MM.1S (cell line): ENCODE measurements at places on chromosomes 13 and 19.
A peak's percentile ranks its signal among the peaks of the same experiment; 100 is the strongest.

DNA sequence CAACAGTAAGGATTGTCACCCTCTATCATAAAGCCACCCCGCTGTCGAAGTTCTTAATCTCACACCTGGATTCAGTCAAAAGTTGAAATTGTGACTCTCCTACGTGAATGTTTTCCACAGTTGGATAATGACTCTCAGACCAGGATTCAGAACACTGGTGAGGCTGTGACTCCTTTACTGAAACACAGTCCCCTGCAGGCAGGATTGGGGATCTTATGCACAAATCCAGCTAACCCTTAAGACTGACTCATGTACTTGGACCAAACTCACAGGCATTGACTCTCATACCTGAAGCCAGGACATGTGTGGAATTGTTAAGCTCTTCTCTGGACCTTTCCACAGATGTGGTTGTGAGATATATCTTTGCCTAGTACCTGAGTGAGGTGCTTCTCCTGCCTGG is 46.8 kb downstream of the ZNF85 start:
- DNase-seq = no peak

GRCh38 chr19:13024951-13025697 is 29.8 kb downstream of the NFIX start:
- DNase-seq = no peak

GRCh38 chr19:10168386-10168948 is 26.3 kb downstream of the DNMT1 start:
- DNase-seq = peak; percentile 83

GRCh38 chr19:6220385-6221191 is 59.2 kb downstream of the MLLT1 start:
- DNase-seq = no peak

- no peak for DNase-seq
Measured at GRCh38 chr13:68232351-68233130, 1002.4 kb upstream of the PCDH9 start.

- peak; percentile 78 for DNase-seq
Measured at GRCh38 chr19:49590971-49591730, at the start of gene PRR12. PRR12 (plus strand) TSS chr19:49591182; CDS start chr19:49591655, 473 bp downstream.

GRCh38 chr19:18167975-18168645 is 5.5 kb upstream of the IFI30 start:
- DNase-seq = peak; percentile 55

DNA sequence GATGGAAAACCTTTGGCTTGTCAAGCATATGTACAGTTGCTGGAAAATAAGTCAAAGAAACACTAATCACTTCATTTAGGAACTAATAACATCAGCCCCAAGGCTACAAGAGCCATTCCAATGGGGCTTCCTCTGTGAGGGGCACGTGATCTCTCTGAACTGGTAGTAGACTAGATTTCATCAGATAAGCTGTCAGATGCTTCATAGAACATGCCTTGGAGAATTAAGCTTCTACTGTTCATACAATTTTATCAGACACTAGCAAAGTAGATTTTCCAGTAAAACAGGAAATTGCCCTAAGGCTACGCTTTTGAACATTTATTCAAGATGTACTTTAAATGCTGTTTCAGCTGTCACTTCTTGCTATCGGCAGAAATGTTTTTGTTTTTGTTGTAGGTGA is 107.8 kb downstream of the EDNRB start:
- DNase-seq = no peak

GRCh38 chr13:73704587-73704986 is 429.6 kb downstream of the KLF12 start:
- peak; percentile 75 for DNase-seq

- peak; percentile 43 for DNase-seq
Measured at GRCh38 chr19:17333611-17334413, 843 bp downstream of the ANO8 start.

DNA sequence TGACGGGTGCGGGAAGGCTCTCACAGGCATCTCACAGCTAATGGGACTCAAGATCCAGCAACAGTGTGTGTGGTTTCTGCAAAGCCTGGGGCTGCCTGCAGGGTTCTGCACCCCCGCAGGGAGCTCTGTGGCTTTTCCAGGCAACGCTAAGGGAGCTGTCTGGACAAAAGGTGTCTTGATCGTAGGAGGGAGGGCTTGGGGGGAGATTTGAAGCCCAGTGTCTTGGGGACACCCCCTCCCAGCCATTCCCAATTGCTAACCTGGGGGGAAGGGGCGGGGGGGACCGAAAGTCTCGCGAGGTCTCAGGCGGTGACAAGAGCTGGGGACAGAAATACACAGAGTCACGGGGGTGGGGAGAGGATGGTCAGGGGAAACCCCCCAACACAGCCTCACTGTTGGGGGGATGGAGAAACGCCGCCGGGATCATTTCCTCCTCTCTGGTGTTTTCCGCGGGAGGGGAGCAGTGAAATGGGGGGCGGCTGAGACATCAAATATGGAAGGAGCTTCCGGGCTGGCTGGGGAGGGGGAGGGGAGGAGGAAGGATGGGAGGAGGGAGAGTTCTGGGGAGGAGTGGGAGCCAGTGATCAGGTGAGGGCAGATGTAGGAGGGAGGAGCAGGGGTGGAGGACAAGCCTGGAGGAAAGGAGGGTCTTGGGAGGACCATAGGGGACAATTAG is 13.3 kb downstream of the KCNC3 start:
- DNase-seq = no peak
